ENCODE measurements at places on chromosomes 11 and 22.
A peak's percentile ranks its signal among the peaks of the same experiment; 100 is the strongest.

- DNase-seq: no peak
Measured at GRCh38 chr11:72741849-72742512, 10.2 kb downstream of the ARAP1 start.

- DNase-seq: no peak
Measured at GRCh38 chr11:1660111-1660867, 30.7 kb downstream of the KRTAP5-5 start.

GRCh38 chr22:49107561-49107960, 720.1 kb downstream of the BRD1 start:
- no peak for DNase-seq

DNA sequence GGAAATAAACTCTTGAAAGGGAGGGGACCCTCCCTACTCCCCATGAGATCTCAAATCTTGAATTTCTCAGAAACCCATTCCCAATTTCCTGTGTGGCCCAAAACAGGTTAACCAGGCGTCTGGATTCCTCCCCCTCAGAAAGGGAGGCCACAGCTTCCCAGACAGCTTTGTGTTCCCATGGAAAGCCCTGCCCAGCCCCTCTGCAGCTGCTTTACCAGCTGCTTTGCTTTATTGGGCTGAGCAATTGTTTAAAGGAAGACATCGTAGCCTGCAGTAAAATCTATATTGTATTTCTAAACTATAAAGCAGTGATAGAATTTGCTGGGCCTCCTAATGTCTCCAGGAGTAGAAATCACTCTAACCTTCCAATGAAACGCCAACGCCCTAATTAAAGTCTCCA, 97.4 kb downstream of the CHST1 start:
- DNase-seq: no peak

DNA sequence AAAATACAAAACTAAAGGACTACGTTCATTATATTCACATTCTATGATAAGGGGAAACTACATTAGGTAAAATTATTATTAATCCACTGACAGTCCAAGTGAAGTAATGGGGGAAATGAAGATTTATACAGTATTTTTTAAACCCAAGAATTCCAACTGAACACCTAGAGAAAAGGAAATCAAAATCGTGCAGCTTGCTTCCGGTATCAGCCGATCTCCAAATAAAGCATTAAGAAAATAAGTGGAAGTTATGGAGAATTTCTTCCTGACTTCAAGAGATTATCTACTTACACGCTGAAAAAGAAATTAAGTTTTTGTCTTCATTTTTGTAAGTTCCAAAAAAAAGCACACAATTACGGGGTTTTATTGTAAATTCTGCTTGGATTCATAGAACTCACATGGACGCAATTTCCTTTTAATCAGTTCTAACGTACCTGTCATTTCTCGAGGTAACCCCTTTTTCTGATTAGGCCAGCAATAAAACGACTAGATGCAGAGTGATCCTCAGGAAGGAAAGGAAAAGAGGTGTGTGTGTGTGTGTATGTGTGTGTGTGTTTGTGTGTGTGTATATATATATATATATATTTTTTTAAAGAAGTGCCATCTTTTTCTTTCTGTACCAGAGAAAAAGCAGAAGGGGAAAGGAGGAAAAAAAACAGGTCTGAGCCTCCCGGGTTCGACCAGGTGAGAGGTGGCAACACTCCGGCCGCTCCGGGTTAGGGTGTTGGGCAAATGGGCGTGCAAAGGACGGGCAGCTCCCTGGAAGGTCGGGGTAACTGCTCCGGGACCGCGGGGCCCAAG, 1.1 kb downstream of the ZBTB44 start:
- peak; percentile 59 for DNase-seq
